ENCODE measurements at places on chromosomes 4 and X. TPM values are rescaled to one million over a fixed set of nuclear protein-coding genes. Genes with fewer than 3 reads are reported as not detected.

DNA sequence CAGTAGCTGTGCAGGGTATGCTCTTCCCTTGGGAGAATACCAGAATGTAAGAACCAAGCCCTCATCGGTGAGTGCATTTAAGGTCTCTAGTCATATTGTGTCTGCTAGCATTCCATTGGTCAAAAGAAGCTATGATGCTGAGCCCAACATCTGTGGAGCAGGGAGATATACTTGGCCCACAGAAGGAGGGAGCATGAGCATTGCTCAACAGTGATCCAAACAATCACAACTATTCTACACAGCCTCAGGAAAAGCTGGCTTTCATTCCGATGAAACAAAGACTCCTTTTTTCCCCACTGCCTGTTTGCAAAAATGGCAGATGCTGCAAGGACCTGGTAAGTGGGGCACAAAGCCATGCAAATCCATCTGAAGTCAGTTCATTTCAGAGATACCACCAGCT, 80.6 kb upstream of the DHX15 start:
- no peak for DNase-seq
- no peak overlapping the region for H3K27ac ChIP-seq
- H3K4me3 ChIP-seq, result no peak overlapping the region
- H3K36me3 ChIP-seq, result no peaks in the 10 kb centered on the region

DNA sequence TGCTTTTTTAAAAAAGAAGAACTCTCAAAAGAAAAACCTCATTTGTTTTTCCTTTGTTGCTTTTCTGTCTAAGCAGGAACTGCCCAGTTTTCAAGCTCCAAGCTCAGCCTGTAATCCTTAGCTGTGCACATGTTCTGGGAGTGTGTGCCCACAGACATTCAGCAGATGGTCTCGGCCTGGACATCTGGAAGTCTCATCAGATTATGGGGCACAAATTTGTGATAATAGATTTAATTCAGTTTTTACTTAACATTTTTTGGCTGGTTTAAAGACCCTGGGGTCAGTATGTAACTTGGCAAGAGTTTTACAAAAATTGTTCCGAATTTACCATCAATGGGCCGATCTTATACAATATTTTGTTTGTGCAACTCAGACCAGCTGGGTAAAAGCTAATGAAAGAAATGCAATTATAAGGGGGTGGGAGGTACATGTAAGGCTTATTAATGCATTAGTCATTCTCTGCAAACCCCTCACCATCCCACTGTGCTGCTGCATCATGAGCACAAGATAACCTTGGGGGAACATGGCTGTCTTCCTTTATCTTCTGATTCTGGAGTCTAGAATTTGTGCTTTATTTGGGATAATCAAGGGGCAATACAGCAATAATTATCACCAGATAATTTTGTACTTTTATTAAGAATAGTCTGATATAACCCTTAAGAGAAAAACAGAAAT, 86.9 kb upstream of the PHOX2B start:
- no peak for DNase-seq
- H3K4me3 ChIP-seq, result no peak overlapping the region
- H3K4me1 ChIP-seq, result no peaks in the 10 kb centered on the region
- H3K27ac ChIP-seq, result no peak overlapping the region
- no peaks in the 10 kb centered on the region for H3K36me3 ChIP-seq
- H3K27me3 ChIP-seq, result peaks cover 9% of the 10 kb centered on the region

MTMR8 gene
- total RNA-seq, result 1.9 TPM

ZNF157 gene
- 0.08 TPM for total RNA-seq

- no peak overlapping the region for H3K27ac ChIP-seq
- no peak overlapping the region for H3K4me3 ChIP-seq
- no peaks in the 10 kb centered on the region for H3K27me3 ChIP-seq
Observed at GRCh38 chrX:37824491-37825214, 22.7 kb downstream of the DYNLT3 start.
